ENCODE measurements at places on chromosomes 13 and 19.

DNA sequence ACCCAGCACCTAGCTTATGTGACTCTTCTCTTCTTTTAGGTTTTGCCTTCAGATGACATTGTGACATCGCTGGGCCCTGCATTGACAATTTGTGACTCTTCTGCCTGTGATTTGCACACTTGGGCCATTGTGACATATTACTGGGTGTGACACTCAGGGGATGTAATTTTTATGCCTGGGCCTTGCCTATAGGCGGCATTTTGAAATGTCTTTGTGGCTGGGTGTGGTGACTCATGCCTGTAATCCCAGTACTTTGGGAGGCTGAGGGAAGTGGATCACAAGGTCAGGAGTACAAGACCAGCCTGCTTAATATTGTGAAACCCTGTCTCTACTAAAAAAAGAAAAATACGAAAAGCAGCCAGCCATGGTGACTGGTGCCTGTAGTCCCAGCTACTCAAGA, 28.4 kb upstream of the ZNF681 start:
- no peak for DNase-seq

DNA sequence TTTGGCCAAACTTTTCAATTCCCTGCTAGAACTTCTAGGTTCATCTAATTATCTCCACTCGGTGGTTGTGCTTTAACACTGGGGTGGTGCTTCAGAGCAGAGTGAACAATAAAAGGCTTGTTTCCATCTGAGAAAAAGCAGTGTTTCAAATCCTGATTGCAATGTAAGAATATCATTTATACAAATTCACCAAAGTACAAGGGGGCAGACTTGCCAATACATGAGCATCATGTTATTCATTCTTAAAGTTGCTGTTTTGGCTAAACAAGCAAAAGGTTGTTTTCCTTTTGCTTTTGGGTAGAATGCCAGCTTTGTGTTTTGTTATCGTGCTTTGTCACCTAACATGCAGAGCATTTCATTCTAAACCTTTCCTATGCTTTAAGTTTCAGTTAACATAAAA, 78.5 kb upstream of the UBAC2 start:
- no peak for DNase-seq

DNA sequence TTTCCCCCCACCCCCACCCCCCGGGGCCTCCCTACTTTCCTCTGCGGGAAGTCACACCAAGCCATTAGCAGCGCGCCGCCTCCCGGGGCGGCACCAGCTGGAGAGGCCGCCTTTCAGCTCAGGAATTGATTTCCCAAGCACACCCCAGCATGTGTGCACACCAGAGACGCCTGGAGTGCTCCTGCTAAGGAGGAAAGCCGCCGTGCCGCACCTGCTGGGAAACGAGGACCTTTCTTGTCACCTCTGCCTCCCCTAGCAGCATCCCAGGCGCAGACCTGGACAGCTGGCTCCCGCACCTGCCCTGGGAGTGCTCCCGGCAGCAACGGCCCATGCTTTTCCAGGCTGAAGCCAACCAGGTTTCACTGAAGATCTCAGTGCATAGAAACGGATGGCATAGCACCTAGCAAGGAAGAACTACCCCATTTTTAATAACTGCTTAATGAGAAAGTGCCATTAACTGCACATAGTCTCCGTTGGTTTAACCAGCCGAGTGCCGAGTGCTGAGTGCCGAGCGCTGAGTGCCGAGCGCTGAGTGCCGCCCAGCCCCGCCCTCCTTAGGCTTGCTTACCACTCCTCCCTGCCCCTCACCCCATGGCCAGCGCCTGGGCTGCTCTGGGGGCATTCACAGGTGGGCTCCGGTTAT, 165.0 kb downstream of the USP12 start:
- DNase-seq = no peak

GRCh38 chr13:33007950-33008349, 8.3 kb upstream of the KL start:
- no peak for DNase-seq

- DNase-seq = no peak
Measured at GRCh38 chr13:99199541-99200431, 868 bp upstream of the UBAC2 start.

GRCh38 chr13:95494082-95494681, 58.3 kb upstream of the CLDN10 start:
- DNase-seq = no peak

- no peak for DNase-seq
Measured at GRCh38 chr19:22806418-22806817, 22.5 kb upstream of the ZNF99 start.

- DNase-seq = no peak
Measured at GRCh38 chr13:97539651-97540610, 106.0 kb downstream of the RAP2A start.

GRCh38 chr19:3142292-3142670, 6.4 kb downstream of the GNA15 start:
- DNase-seq = no peak

- no peak for DNase-seq
Measured at GRCh38 chr13:33251131-33251661, 34.4 kb downstream of the STARD13 start.

DNA sequence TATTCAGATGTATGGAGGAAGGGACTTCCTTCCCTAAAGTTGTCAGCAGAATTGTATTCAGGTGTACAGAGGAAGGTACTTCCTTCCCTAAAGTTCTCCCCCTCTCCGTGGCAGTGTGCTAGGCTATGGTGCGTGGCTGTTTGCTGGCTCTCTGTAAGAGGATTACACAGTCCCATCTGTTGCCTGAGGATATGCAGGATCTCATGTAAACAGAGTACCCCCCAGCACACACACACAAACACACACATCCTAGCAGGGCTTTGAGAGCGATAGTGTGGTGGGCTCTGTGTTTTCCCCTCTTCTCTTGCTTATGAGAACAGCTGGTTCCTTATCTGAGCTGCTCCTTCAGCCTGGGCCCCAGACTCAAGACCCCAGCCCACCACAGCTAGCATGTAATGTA, 10.3 kb downstream of the NEK5 start:
- no peak for DNase-seq

DNA sequence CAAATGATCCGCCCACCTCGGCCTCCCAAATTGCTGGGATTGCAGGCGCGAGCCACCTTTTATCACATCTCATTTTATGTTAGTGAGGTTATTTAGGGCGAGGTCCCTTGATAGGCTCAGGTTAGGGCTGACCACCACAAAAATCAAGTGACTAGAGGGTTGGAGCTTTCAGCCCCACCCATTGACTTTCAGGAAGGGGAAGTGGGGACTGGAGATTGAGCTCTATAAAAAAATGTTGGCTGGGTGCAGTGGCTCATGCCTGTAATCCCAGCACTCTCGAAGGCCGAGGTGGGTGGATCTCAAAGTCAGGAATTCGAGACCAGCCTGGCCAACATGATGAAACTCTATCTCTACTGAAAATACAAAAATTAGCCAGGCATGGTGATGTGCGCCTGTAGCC, 20.1 kb downstream of the FPR3 start:
- no peak for DNase-seq

- no peak for DNase-seq
Measured at GRCh38 chr13:110716247-110716515, 2.7 kb downstream of the ING1 start.

DNA sequence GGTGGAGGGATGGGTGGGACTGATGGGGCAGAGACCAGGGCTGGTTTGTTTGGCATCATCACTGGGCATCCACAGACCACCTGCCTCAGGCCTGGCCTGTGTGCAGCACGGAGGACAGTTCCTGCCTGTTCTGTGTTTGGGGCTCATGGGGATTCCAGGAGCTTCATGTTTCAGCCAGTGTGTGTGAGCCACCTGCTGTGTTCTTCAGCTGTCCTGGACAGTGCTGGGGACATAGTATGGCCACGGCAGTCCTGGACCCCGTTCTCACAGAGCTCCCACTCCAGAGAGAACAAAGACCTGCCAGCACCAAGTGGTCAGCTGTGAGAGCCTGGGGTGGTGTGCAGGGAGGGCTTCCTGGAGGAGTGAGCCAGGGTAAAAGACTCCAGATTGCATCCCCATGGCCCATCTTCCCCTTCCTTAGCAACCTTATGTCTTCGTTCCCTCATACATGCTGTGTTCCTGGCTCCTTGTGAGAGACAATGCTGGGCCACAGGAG, 2.0 kb upstream of the CCDC97 start:
- no peak for DNase-seq

- DNase-seq = no peak
Measured at GRCh38 chr13:62846302-62846701, 1430.7 kb upstream of the PCDH20 start.

- DNase-seq = no peak
Measured at GRCh38 chr13:53953183-53953582, 924.6 kb downstream of the OLFM4 start.

DNA sequence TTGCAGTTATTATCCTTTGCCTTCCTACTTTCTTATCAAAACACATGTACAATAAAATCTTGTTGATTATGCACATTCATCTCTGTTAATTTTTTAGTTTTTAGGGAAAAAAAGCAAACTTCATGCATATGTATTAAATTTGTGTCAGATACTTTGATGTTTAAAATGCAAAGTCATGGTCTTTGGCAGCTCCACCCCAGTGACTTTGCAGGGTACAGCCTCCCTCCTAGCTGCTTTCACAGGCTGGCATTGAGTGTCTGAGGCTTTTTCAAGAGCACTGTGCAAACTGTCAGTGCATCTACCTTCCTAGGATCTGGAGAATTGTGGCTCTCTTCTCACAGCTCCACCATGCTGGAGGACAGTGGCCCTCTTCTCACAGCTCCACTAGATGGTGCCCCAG, 1988.1 kb upstream of the PCDH20 start:
- no peak for DNase-seq

DNA sequence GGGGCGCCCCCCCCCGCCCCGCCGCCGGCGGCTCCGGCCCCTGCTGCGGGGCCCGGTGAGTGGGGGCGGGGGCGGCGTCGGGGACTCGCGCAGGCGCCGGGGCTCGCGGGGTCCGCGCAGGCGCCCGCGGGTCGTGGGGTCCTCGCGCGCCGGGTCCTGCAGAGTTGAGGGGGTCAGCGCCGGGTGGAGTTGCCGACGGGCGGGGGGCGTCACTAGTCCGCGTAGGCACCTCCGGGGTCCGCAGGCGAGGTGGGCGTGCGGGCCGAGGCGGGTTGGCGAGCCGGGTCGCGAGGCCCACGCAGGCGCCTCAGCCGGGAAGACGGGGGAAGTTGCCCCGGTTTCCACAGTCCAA, 365 bp downstream of the PPP6R1 start:
- DNase-seq = no peak
